NCI-H2029 (cell line): ENCODE measurements at places on chromosomes 4 and X.

- DNase-seq = no peak
Observed at GRCh38 chr4:48295116-48295515, 25.5 kb upstream of the TEC start.

GRCh38 chr4:25013756-25014661, 16.7 kb downstream of the LGI2 start:
- DNase-seq = no peak

DNA sequence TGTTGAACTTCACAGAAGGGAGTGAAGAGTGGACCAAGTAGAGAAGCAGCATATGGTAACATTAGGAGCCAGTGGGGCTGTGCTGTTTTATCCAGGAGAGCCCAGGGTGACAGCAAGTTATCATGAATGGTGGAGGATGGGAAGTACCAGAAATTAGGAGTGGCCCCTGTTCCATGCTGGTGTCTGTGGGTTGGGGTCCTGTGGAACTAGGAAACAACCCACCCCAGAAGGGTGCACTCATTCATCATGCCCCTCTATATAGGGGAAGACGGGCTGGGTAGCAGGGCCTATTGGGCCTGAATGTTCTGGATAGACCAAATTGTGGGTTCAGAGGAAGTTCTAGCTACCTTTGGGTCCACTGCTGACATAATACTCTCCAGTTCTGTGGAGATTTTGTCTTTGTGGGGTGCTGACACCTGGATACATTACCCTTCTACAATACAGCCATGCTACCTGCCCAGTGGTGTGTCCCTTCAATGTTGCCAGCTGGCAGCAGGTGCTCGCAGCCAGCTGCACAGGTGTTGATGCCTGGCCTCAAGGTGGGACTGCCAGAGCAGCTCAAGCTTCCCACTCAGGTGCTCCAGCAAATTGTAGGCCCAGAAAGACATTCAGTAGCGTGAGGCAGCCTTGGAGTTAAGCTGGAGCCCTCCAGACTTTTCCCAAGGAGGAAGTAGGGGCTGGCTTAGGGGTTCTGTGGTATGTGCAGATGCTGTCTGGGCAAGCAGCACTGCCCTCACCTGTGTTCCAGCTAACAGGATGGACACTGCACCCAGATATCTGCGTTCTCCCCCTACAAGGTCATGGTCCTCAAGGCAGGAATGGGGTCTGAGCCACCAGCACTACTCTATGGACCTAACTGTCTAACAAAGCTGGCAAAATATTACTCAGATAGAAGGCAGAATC, 106.5 kb downstream of the NHSL2 start:
- DNase-seq = no peak

DNA sequence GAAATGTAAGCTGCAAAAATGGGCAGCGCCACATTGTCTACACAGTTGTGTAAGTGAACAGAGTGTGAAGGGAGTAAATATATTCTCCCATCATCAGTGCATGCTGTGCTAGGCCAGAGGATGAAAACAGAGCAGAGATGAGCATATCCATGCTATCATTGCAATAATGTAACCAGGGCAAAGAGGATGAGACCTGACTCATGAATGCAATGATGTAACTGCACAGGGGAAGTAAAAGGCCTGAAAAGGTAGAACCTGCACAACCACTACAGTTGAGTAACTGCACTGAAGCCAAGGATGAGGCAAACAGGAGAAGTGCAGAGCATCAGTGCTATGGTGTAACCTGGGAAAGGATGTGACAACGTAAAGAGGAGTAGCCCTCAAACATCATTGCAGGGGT, 220.4 kb upstream of the FAM47C start:
- DNase-seq = no peak

DNA sequence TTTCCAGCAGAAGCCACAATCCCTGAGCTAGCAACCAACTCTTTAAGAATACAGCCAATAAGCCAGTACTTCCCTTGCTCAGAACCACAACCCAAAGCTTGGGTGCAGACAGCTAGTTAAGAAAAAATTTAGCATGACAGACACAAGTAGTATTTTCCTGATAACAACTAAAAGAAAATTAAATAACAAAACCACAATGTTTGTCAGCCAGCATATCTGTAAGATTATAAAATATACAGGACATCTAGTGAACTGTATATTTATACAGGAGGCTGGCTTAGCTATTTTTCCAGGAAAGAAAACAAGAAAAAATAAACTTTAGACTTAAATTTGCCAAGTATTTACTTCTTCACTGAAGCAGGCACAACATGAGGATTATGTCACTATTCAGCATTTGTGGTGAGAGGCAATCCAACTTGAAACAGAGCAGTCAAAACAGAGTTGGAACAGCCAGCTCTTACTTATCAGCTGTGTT, 6.6 kb downstream of the PF4V1 start:
- no peak for DNase-seq

- DNase-seq = peak; percentile 31
Observed at GRCh38 chrX:39688576-39689375, 409.0 kb downstream of the BCOR start.

DNA sequence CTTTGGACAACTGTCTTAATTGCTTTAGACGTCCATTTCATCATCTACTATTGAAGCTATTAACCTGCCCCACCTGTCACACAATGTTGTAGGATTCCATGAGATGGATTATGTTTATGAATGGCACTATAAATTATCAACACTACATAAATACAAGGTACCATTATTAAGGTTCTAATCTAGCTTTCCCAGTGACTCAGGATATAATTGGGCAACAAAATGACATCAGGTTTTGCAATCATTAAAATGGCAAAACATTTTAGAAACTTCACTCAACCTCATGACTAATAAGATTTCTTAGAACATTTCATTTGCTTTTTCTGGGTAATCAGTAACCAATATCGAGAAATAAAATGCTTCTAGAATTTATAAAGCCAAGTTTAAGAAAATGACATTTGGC, 9.2 kb downstream of the HOPX start:
- DNase-seq = no peak

DNA sequence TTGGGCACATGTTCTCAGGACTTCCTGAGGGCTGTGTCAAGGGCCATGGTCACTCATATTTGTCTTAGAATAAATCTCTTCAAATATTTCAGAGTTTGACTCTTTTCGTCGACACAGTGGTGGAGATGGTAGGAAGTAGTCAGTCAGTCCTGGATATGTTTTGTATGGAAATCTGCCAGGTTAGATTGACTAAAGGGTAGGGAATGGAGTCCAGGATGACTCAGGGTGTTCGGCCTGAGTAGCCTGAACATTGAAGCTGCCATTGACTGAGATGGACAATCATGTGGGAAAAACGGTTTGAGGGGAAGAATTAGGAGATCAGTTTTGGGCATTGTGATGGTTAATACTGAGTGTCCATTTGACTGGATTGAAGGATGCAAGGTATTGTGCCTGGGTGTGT, 177.1 kb upstream of the CENPE start:
- no peak for DNase-seq

- DNase-seq = no peak
Observed at GRCh38 chr4:120685756-120686278, 236.7 kb downstream of the PRDM5 start.

GRCh38 chr4:140691369-140691768, 64.8 kb downstream of the TBC1D9 start:
- DNase-seq = peak; percentile 61

DNA sequence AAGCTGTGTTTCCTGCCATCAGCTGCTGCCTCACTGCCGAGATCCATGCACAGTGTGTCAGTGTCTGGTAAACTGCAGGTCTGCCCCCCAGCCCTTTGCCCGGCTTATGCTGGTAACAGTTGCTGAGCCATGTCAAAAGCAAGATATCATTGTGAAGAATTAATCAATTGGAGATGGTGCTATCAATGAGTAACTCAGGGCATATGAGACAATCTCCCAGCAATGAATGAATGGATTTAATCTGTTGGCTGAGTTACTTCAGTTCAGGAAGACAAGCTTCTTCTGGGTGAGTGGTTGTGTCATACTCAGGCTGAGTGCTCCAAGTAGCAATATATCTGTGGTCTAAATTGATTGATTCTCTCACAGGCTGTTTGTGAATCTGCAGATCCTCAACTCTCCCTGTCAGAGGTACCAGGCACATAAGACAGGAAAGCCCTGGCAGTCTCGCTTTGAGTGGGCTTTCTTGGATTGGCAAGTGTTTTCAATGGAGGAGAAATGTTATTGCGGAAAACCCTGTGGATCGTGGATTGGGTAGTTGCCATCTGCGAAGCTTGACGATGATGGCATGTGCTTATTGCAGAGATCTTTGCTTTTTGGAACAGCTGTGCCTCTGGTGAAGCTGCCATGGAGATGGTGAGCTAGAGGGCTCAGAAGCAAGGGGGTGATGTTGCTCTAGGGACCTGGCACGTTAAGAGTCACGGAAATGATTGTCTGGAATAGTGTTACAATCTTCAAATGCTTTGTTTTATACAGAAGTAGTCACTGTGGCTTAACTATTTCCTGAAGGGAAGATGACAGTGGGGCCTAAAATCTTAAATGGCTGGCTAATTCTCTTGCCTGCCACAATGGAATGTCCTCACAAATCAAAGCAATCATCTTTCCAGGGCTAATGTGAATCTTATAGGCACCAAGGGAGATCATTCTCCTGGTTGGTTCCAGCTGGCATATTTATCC, 147.6 kb upstream of the TBC1D9 start:
- DNase-seq = no peak

DNA sequence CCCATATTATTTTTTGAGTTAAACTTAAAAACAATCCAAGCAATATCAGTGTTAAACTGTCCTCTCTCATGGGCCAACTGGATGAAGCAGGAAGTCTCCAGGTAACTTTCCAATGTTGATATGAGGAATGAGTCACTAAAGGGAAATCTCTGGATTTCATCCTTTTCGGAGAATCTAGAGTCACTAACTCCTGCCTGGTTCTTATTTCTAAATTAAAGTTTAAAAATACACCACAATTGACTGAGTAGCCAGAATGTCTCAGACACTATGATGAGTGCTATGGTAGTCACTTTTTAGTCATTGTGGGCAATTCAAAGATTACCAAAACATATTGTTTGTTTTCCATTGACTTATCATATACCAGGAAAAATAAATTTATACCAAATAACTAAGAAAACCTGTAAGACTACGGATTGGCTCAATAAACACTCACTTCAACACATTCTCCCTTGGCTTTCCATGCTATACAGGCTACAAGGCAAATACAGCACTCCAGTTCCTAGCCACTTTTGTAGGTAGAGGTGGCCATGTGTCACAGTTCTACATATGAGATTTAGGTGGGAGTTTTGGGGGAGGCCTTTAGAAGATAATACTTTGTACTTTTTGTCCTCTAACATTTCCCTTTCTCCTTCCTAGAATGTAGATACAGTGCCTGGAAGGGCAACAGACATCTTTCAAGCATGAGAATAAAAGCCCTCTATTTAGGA, 8.6 kb downstream of the SLC9B2 start:
- DNase-seq = no peak

DNA sequence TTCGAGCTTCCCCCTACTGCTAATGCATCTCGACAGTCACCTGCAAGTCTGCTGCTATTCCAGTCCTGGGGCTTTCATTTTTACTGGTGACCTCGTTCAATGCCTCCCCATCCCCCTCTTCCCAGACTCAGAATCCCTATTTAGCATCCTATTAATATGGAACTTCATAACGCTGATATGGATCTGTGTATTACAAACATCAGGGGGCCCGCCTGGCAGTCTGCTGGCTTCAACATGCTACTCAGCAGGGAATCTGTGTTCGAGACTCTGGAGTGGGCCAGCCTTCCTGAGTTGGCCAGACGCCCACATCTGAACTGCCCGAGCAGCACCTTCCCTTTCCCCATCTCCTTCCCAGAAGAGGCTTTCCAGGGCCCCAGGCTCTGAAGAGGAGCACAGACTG, 173.9 kb upstream of the PPARGC1A start:
- DNase-seq = no peak

- no peak for DNase-seq
Observed at GRCh38 chrX:103344606-103345005, 11.7 kb upstream of the TCEAL9 start.

- DNase-seq = no peak
Observed at GRCh38 chr4:871484-871883, 45.6 kb upstream of the CPLX1 start.

GRCh38 chr4:35757836-35758235, 486.5 kb downstream of the ARAP2 start:
- no peak for DNase-seq

GRCh38 chr4:26214994-26215393, 105.8 kb upstream of the RBPJ start:
- no peak for DNase-seq

DNA sequence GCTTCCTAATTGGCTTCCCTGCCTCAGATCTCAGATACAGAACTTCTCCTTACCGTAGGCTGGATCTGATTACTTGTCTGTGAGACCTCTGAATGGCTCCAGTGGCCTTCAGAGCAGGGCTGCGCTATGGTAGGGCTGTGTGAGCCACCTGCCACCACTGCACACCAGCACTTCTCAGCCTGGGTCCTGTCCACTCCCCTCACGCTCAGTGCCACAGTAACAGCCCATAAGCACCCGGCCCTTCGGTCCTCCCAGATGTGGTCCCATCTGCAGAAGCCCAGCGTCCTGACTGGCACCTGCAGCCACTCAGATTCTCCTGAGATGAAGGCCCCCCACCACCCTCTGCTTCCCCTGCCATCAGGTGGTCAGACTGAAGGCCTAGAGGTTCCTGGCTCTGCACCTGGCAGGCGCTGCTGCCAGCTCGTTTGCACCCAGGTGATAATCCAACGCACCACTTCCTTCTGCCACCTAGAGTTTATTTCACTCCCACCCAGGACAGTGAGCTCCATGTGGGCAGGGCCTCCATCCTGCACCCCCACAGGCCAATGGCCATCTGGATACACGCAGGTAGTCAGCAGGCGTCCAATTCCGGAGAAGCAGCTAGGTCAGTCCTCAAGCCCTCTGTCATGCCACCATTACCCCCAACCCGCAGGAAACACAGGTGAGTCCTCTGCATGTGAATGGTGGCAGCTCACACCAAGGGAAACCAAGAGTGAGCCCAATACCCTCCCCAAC, 5.4 kb downstream of the WDR1 start:
- no peak for DNase-seq

- no peak for DNase-seq
Observed at GRCh38 chr4:4836044-4836443, 23.4 kb upstream of the MSX1 start.

GRCh38 chrX:63281465-63281864, 69.7 kb downstream of the SPIN4 start:
- DNase-seq = no peak

- DNase-seq = no peak
Observed at GRCh38 chr4:72552447-72552846, 16.6 kb downstream of the ADAMTS3 start.

DNA sequence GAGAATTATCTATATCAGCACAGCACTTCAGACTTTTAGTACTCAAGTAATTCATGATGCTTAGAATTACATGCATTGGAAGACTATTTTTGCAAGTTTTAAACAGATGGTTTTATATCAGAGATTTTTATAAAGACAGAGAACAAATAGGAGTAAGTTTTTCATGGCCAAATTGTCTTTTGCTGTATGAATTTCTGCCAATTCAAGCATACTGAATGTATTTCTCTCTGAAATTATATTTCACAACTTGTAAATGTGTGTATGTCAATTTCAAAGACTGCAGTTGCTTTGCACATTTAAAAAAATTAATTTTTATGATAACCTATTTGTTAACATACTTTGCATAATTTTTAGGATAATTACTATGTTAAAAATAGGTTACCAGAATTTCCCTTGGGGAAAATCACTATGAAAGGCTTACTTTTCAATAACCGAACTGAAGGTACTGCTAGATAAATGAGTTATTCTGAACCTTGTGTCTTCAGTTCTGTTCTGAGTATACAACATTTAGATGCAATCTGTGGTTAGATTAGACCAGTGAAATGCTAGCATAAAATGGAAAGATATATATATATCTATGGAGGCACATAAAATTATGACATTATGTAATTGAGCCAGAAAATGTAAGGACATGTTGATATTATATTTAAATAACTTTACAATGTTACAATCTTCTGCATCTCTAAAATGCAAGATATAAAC, 1344.2 kb upstream of the PABPC4L start:
- DNase-seq = no peak
